Tracheal epithelial cell (primary cell): ENCODE measurements at places on chromosomes 13 and 19. TPM values are rescaled to one million over a fixed set of nuclear protein-coding genes. Genes with fewer than 3 reads are reported as not detected.

Gene CYP2B6
- total RNA-seq, result under 0.01 TPM in 1 of 2 replicates, not detected in the other

Gene CEACAM3
- not detected in 2 replicates for total RNA-seq

Gene ZFP28
- total RNA-seq, result 7.5 and 10.1 TPM in 2 replicates

Gene POSTN
- total RNA-seq, result 1.3 and 102 TPM in 2 replicates

Gene C1QTNF9
- total RNA-seq, result not detected in 2 replicates

Gene SLC5A5
- total RNA-seq, result 0.21 and 0.24 TPM in 2 replicates

Gene ERFL
- total RNA-seq, result 0.21 TPM in 1 of 2 replicates, not detected in the other

Gene USHBP1
- total RNA-seq, result under 0.01 TPM in 1 of 2 replicates, not detected in the other

Gene SIGLEC14
- not detected in 2 replicates for total RNA-seq

Gene ZNF835
- total RNA-seq, result 0.21 and 0.24 TPM in 2 replicates

Gene ZNF534
- total RNA-seq, result not detected in 2 replicates

Gene NLRP4
- not detected in 2 replicates for total RNA-seq

Gene HIF3A
- 0.48 and 0.85 TPM in 2 replicates for total RNA-seq

Gene METTL21C
- not detected in 2 replicates for total RNA-seq

Gene KLF2
- total RNA-seq, result 0.21 and 0.24 TPM in 2 replicates
